Endodermal cell (in vitro differentiated cells): ENCODE measurements at places on chromosomes 5 and 9. TPM values are rescaled to one million over a fixed set of nuclear protein-coding genes. Genes with fewer than 3 reads are reported as not detected.

PCDH12 gene
- not detected in 3 replicates for total RNA-seq

DNA sequence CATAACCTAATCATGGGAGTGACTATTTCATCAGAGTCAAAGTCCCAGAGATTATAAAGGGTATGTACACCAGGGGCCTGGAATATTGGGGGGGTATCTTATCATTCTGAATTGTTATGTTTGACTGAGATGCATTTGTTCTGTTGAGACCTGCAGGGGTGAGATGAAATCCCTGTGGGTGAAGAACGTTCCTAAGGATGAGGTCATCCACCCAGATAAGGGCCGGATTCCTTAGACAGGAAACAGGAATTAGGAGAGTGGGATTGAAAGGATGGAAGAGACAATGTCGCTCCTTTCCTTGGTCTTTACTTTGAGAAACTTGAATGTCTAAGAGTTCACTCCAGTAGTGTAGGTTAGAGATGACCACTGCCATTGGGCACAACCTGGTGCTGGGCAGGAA is 54.7 kb downstream of the GAS1 start:
- H3K36me3 ChIP-seq = no peaks in the 10 kb centered on the region
- no peak for DNase-seq
- H3K27ac ChIP-seq = no peak overlapping the region
- H3K4me3 ChIP-seq = no peak overlapping the region

GRCh38 chr9:124035001-124035650 is 23.6 kb downstream of the LHX2 start:
- H3K27me3 ChIP-seq = peaks cover 51% of the 10 kb centered on the region
- H3K27ac ChIP-seq = no peak overlapping the region
- no peak for DNase-seq

DNA sequence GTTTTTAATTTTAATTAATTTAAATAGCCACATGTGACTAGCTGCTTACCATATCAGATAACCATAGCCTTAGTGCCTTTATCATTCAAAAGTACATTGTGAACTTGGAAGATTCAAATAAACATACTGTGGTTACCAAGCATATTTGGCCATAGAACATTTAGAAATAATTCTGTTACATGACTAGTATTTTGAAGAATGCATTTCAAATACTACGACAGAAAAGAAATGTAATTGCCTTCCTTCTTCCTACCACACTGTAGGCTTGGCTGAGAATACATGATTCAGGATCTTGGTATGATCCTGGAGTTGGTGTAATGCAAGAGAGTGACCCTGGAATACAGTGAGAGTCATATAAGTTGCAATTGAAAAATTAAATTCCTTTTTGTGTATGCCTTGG is 109.7 kb upstream of the PCA3 start:
- no peak for DNase-seq
- no peak overlapping the region for H3K27ac ChIP-seq
- H3K4me1 ChIP-seq = peaks cover 20% of the 10 kb centered on the region
- H3K36me3 ChIP-seq = no peaks in the 10 kb centered on the region
- H3K27me3 ChIP-seq = no peaks in the 10 kb centered on the region

DNA sequence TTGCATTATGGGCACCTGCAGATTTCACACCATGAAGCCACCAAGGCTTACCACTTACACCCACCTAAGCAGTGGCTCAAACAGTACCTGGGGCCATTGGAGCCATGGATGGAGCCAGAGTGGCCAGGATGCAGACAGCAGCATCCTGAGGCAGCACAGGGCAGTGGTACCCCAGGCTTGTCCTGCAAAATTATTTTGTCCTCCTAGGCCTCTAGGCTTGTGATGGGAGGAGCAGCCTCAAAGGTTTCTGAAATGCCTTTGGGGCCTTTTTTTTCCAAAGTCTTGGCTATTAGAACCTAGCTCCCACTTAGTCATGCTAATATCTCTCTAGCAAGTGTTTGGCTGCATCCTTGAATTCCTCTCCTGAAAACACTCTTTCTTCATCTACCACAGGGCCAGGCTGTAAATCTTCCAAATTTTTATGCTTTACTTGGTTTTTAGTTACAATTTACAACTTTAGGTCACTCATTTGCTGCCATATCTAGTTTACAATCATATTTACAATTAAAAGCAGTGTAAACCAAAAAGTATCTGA is 15.7 kb downstream of the TMC1 start:
- DNase-seq = no peak
- no peaks in the 10 kb centered on the region for H3K27me3 ChIP-seq
- no peak overlapping the region for H3K27ac ChIP-seq

GRCh38 chr5:134911285-134912206 is 6.6 kb downstream of the PCBD2 start:
- no peak overlapping the region for H3K4me3 ChIP-seq
- no peaks in the 10 kb centered on the region for H3K4me1 ChIP-seq
- peaks cover 33% of the 10 kb centered on the region for H3K36me3 ChIP-seq
- no peak overlapping the region for H3K27ac ChIP-seq
- H3K27me3 ChIP-seq = no peaks in the 10 kb centered on the region
- DNase-seq = no peak

DNA sequence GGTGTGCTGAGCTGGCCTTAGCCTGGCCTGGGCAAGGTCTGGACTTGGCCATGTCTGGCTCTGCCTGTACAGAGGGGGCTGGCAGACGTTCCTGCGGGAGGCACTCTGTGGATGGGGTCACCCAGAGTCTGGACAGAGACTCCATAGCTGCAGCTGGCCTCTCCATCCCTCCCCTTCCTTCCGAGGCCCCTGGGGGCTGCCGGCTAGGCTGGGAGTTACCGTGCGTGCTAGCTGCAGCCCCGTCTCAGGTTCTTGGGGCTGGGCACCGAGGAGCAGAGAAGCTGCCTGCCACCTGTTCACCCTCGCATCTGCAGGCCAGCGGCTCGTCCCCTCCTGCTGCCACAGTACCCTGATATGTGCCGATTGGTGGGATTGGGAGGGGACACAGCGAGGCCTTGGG is 63.4 kb downstream of the RXRA start:
- H3K27ac ChIP-seq = no peak overlapping the region
- no peaks in the 10 kb centered on the region for H3K27me3 ChIP-seq
- no peak for DNase-seq
- no peaks in the 10 kb centered on the region for H3K36me3 ChIP-seq
- H3K4me3 ChIP-seq = no peak overlapping the region
- no peaks in the 10 kb centered on the region for H3K4me1 ChIP-seq

CTSV gene
- 256 to 319 TPM (median 303 TPM) in 3 replicates for total RNA-seq

DNA sequence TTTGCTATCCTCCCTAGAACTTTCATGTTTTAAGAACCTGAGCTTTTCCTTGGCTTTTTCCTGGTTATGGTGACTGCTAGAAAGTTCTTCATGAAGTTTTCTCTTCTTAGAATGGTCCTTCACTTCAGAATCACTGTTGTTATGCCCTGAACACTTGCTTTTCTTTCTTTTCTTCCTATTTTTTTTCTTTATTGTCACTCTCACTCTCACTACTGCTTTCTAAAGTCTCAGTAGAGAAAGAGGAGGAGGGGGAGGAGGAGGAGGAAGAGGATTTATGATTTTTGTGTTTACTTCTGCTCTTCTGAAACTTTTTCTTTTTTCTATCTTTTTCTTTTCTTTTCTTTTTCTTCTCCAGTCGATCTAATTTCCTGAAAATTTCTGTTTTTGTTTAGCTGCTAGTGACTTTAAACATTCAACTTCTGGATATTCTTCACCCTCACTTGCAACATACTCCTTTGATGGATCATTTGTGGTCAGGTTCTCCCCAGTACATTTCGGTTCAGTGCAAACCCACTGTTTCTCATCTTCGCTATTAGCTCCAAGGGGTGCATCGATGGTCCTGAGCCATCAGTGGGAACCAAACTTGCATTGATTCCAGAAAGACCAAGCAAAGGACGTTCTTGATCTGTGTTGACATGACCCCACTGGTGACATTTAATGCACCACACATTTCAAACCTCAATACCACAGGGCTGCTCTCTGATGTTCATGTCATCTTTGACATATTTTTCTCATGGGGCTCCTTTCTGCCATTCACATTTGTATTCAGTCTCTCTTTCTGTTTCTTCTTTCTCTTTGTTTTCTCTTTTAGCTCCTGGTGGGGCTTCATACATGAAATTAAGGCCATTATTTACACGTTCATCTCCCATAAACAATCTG is 81.6 kb upstream of the HAND1 start:
- H3K4me3 ChIP-seq = no peak overlapping the region
- H3K36me3 ChIP-seq = no peaks in the 10 kb centered on the region
- no peak overlapping the region for H3K27ac ChIP-seq
- no peak for DNase-seq
- no peaks in the 10 kb centered on the region for H3K4me1 ChIP-seq

DNA sequence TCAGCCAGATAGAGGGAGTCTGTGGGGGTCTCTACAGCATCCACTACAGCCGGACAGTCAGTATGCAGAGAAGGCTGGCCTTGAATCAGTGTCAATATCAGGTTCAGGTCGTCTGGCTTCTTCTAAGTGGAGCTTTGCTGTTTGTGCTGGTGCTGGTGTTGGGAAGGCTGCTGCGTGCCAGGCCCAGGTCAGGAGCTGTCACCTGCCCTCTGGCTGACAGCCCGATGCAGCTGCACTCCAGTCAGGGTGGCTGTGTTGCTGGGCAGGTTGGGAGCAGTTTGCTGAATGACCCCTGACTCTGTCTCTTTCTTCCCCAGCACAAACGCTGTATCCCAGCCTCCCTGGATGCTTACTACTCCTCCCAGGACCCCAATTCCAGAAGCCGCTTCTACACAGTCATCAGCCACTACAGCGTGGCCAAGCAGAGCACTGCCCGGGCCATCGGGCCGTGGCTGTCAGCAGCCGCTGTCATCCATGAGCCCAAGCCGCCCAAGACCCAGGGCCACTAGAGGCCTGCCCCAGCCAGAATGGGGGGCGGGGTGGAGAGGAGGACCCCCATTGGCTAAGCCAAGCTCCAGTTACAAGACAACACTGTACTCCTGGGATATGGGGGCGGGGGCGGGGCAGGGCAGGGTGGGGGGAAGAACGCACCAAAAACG is 61.6 kb downstream of the NSG2 start:
- H3K4me1 ChIP-seq = peaks cover 14% of the 10 kb centered on the region
- DNase-seq = peak; percentile 59
- H3K4me3 ChIP-seq = no peak overlapping the region
- H3K27me3 ChIP-seq = no peaks in the 10 kb centered on the region

SPAG8 gene
- 1.0 and 1.4 TPM in 2 replicates for total RNA-seq

DNA sequence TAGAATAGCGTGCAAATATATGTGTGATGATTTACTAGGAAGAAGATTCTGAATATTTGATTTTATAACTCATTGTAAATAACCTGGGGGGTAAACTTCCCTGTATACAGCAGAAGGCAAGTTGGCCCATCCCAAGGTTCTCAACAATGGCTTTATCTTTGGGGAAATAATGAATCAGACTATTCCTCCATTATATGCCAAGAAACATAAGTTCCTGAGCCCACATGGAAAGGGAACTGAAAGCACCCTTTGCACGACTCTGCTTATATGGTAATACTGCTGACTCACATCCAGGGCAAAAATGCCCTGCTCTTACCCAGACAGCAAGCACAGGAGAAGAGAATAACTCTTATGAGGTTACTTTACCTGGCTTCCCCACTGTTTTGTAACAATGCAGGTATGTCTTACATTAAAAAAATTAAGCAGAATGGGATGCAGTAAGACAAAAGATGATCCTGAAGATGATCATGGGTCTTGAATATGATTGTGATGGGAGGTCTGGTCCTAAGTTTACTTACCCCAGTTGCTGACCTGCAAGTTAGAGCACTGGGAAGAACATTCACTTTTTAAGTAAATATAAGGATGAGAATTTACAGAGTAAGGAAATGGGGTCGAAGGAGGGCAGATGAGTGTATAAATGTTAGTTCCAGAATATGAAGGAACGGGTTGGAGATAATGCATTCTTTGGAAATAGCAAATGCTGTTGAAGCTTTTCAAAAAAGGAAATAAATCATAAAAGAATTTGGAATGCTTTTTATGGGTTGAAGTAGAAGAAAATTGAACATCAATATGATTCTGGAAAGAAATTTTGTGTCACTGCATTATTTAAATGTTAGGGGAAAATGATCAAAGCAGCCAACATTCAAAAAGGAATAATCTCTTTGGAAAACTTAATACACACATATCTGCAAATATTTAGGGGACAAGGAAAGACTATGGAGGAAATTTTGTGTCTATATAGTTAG is 428.4 kb upstream of the MPDZ start:
- DNase-seq = no peak
- H3K36me3 ChIP-seq = no peaks in the 10 kb centered on the region
- no peak overlapping the region for H3K27ac ChIP-seq
- H3K4me1 ChIP-seq = no peaks in the 10 kb centered on the region
- no peak overlapping the region for H3K4me3 ChIP-seq

PCDHGA4 gene
- total RNA-seq = 0.78 to 0.86 TPM (median 0.80 TPM) in 3 replicates
